ENCODE measurements at places on chromosomes 13 and 19. TPM values are rescaled to one million over a fixed set of nuclear protein-coding genes. Genes with fewer than 3 reads are reported as not detected.
A peak's percentile ranks its signal among the peaks of the same experiment; 100 is the strongest.

DNA sequence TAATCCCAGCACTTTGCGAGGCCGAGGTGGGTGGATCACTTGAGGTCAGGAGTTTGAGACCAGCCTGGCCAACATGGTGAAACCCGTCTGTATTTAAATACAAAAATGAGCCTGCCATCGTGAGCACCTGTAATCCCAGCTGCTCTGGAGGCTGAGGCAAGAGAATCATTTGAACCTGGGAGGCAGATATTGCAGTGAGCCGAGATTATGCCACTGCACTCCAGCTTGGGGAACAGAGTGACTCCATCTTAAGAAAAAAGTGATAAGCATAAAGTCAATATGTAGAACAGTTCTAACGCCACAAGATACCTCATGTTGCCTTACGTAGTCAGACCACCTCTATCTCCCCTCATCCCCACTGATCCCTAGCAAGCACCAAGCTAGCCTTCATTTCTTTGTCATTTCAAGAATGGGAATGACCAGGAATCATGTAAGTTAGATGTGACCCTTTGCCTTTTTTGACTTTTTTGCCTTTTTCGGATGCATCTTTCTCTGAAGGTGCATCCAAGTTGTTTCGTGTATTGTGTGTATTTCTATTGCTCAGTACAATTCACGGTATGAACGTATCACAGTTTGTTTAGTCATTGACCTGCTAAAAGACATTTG lies 6.4 kb downstream of the RPL21 start:
- H3K27ac ChIP-seq = no peak overlapping the region
- H3K4me3 ChIP-seq = no peak overlapping the region
- H3K36me3 ChIP-seq = peaks cover 47% of the 10 kb centered on the region
- DNase-seq = no peak

GRCh38 chr19:46478356-46478986 lies 7.1 kb upstream of the PNMA8A start:
- no peaks in the 10 kb centered on the region for H3K4me1 ChIP-seq
- no peak for DNase-seq
- H3K36me3 ChIP-seq = no peaks in the 10 kb centered on the region
- no peak overlapping the region for H3K4me3 ChIP-seq
- H3K27ac ChIP-seq = no peak overlapping the region
- H3K27me3 ChIP-seq = no peaks in the 10 kb centered on the region

DNA sequence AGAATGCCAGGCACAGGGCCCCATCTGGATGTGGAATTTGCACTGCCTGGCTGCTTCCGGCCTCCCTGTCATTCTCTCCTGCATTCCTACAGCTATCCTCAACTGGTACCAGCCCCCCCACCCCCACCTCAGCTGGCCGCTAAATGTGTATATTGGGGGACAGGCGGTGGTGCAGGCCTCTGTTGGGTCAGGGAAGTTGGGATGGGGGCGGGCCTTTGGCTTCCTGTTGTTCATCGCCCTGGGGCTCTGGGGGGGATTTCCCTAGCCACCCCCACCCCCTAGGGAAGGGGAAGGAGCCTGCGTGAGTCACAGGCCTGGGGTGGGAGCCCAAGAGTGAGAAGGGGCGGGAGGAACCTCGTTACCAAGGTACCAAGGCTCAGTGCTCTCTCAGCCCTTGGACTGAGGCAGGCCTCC lies 10.6 kb downstream of the POU2F2 start:
- DNase-seq = peak; percentile 92
- H3K4me3 ChIP-seq = peak overlapping the region; percentile 24
- peak overlapping the region; percentile 85 for H3K27ac ChIP-seq
- peaks cover 75% of the 10 kb centered on the region for H3K4me1 ChIP-seq
- H3K36me3 ChIP-seq = no peaks in the 10 kb centered on the region

DNA sequence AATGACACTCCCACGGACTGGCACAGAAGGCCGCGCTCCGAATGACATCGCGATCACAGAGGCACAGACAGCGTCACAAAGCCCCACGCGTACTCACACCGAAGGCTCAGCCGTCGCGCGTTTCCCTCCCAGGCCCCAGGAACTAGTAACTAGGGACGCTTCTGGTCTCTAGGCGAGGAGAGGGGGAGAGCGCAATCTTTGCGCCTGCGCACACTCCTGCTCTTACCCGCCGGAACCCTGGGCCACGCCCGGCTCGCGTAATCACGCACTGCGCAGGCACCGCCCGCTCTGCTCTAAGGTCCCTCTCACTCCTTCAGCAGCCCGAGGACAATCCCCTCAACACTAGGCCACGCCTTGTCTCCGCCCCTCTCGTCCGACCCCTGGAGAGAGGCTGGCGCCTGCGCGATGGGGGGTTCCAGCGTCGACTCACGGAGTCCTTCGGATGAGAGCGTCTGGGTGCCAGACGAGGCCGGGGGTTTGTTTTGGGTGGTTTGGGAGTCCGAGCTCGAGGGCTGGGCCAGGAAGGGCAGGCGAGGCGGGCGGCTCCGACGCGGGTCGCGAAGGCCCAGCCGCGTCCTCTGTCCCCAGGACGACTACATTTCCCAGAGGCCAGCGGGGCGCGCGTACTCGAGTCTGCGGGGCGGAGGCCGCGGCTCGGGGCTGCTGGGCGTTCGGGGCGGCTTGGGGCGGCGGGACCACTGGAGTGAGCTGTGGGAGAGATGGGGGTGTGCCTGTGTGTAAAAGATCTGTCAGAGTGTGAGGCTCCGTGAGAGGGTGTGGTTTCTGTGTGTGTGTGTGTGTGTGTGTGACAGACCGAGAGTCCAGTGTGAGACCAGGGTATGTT lies at the start of gene ZNF471:
TSS of gene ZNF471 (plus strand) at position 410 of the 844 bp plus-strand sequence. CDS start 3,717 bp downstream, outside the sequence.
- DNase-seq = peak; percentile 97
- peak within 1 kb of the TSS; percentile 94 for H3K27ac ChIP-seq
- H3K4me1 ChIP-seq = peaks cover 10% of the 10 kb centered on the region

DNA sequence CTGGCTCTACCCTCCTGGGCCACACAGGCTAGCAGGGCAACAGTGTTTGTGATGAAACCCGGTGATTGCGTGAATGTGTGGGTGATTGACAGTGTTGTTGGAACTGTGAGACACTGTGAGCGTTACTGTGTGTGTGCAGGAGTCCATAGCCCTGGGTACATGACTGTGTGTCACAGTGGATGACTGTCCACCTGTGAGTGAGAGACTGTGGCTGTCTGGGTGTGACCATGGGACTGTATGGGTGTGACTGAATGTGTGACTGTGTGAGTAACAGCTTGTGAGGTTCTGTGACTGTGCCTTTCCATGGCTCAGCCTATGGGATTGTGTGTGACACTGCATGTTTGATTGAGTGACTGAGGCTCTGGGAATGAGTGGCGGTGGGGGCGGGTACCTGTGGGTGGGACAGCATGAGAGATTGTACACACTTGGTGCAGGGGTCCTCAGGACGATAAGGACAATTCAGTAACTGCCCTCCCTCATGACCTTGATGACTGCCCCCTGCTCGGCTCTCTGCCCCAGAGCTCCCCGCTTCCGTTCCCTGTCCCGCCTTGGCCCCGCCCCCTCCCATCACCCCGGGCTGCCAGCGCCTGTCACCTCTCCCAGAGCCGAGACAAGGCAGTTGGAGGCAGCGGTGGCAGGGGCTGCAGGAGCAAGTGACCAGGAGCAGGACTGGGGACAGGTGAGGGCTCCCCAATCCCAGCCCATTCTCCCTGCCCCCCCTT lies at the start of gene GIPR:
TSS of gene GIPR (plus strand) at position 602 of the 722 bp plus-strand sequence. CDS start 1,300 bp downstream, outside the sequence.
- peak within 1 kb of the TSS; percentile 68 for H3K27ac ChIP-seq
- DNase-seq = peak; percentile 88
- peak within 1 kb of the TSS; percentile 34 for H3K4me3 ChIP-seq
- H3K4me1 ChIP-seq = peaks cover 17% of the 10 kb centered on the region
- no peaks in the 10 kb centered on the region for H3K36me3 ChIP-seq

DNA sequence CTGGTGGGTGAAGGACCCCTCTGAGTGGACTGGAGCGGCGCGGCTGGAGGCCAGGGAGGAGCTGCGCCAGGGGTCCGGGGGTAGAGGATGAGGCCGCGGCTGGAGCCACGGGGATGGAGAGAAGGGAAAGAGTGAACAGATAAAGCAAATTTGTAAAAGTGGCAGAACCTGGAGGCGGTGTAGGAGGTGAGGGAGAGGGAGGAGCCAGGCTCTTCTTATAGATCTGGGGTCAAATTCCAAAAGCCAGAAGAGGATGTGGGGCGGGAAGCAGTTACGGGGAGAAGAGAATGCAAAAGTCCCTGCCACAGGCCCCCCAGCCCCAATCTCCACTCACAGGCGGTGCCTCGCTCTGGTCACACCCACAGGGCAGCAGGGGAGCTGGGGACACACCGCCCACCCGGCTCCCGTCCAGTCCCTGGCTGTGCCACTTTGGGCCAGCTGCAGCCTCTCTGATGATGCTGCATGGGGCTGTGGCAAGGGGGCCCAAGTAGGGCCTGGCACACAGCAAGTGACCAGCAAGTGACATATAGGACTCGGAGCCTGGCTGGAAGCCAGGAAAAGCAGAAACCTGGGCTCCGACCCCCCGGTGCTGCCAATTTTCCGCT lies 11.1 kb downstream of the LRRC4B start:
- no peak for DNase-seq
- H3K4me3 ChIP-seq = no peak overlapping the region
- H3K27me3 ChIP-seq = peaks cover 8% of the 10 kb centered on the region
- no peak overlapping the region for H3K27ac ChIP-seq
- peaks cover 11% of the 10 kb centered on the region for H3K4me1 ChIP-seq

DNA sequence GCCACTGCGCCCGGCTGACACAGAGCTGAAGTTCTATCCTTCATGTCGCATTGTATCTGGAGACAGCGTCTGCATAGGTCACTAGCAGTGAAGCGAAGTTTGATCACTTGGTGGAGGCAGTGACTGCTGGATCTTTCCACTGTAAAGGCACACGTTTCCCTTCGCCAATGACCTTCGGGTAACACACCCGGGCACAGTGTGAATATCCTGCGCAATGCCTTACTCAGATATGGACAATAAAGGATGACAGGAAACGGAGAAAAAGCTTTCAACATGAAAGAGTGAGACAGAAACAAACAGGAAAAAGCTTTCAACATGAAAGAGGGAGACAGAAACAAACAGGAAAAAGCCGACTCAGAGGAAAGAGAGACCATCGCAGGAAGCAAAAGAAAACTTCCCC lies 17.1 kb downstream of the ARL11 start:
- no peaks in the 10 kb centered on the region for H3K27me3 ChIP-seq
- peaks cover 8% of the 10 kb centered on the region for H3K4me1 ChIP-seq
- no peaks in the 10 kb centered on the region for H3K36me3 ChIP-seq
- DNase-seq = no peak
- H3K27ac ChIP-seq = peak overlapping the region; percentile 54

DNA sequence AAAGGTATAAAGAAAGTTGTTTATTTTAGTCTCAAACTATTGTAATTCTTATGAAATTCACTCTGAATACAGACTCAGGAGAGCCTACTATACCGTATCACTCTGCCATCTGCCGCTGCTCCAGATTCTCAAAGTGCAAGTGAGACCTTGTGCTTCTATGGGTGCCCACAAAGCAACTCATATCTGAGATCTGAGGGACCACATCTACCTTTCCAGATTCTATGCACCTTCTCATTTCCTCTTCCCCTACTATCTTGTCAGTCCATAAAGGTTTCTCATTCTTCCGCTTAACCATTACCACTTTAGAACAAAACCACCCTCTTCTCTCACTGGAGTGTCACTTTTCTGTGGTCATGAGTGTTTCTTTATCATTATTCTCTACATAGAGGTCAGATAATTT lies 1236.9 kb downstream of the DIAPH3 start:
- H3K4me1 ChIP-seq = no peaks in the 10 kb centered on the region
- H3K27ac ChIP-seq = no peak overlapping the region
- H3K27me3 ChIP-seq = no peaks in the 10 kb centered on the region
- DNase-seq = no peak
- no peak overlapping the region for H3K4me3 ChIP-seq

GRCh38 chr19:46787331-46788261 lies 798 bp downstream of the SLC1A5 start:
- H3K4me3 ChIP-seq = peak overlapping the region; percentile 89
- no peaks in the 10 kb centered on the region for H3K36me3 ChIP-seq
- DNase-seq = peak; percentile 88
- H3K27me3 ChIP-seq = no peaks in the 10 kb centered on the region
- H3K27ac ChIP-seq = peak overlapping the region; percentile 90
- H3K4me1 ChIP-seq = peaks cover 80% of the 10 kb centered on the region

GRCh38 chr13:99985886-99986527 lies 4.4 kb downstream of the ZIC2 start:
- no peaks in the 10 kb centered on the region for H3K36me3 ChIP-seq
- H3K27ac ChIP-seq = no peak overlapping the region
- H3K27me3 ChIP-seq = peaks cover 100% of the 10 kb centered on the region
- no peak for DNase-seq

DNA sequence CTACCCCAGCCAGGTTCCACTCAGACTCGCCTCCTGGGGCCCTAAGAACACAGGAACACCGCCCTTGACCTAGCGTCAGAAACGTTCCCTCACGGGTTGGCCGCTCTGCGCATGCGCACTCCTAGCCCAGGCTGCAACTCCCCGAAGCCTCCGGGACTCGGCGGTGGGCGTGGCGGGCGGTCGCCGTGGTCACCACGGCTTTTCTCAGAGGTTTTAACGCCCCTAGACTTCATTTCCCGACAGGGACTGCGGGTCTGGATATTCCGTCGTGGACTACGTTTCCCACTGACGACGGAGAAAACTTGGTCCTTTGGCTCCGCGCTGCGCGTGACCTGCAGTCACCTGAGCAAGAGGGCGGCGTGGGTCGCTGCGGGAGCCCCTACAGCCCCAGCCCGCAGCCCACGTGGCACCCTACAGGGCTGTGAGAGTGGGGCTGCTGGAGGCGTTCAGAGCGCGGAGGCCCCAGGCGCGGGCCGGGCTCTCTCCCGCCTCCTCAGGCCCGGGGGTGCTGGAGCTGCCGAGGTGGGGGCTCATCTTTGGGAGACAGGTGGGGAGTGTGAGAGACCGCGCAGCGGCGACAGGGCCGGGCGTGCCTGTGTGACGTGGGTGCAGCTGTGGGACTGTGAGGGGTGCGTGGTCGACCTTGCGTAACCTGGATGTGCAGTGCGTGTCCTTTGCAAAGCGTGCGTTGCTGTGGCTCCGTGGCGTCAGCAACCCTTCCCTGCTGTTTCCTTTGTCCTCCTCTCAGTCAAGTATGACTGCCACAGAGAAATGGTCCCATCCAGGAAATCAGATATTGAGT lies 38.0 kb upstream of the ZNF573 start:
- peak; percentile 84 for DNase-seq
- H3K27me3 ChIP-seq = peaks cover 21% of the 10 kb centered on the region
- H3K27ac ChIP-seq = peak overlapping the region; percentile 29
- peaks cover 16% of the 10 kb centered on the region for H3K4me1 ChIP-seq
- H3K36me3 ChIP-seq = peaks cover 21% of the 10 kb centered on the region

DNA sequence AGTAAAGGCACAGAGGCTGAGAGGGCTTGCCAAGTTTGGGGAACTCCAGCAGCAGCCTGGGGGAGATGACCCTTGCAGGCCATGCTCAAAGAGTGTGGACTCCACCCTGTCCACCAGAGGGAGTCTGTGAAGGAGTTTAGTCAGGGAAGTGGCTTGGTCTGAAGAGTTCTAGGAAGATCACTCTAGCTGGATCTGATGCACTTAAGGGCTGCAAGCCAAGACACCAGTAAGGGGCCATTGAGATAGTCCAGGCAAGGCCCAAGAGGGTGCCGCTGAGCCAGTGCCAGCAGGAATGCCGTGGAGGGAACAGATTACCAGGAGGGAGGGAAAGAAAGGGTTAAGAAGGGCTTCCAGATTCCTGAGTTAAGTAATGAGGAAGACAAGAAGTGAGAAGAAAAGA lies 68.7 kb downstream of the ZAR1L start:
- H3K27me3 ChIP-seq = no peaks in the 10 kb centered on the region
- no peak overlapping the region for H3K4me3 ChIP-seq
- H3K27ac ChIP-seq = no peak overlapping the region
- peaks cover 28% of the 10 kb centered on the region for H3K36me3 ChIP-seq

GRCh38 chr19:19258589-19259338 lies 14.3 kb downstream of the TM6SF2 start:
- H3K27me3 ChIP-seq = peaks cover 93% of the 10 kb centered on the region
- H3K36me3 ChIP-seq = no peaks in the 10 kb centered on the region
- no peak overlapping the region for H3K4me3 ChIP-seq
- H3K4me1 ChIP-seq = peaks cover 10% of the 10 kb centered on the region
- DNase-seq = no peak

The LIG4 gene
- total RNA-seq = 10.1 TPM

The ZNF846 gene
- total RNA-seq = 12.5 TPM

The NAPSA gene
- 2.0 TPM for total RNA-seq

The IZUMO2 gene
- total RNA-seq = not detected

The POP4 gene
- 73.1 TPM for total RNA-seq

The DACH1 gene
- total RNA-seq = 18.9 TPM
